Smooth muscle cell of the umbilical artery (primary cell): ENCODE measurements at places on chromosomes 7 and 10. TPM values are rescaled to one million over a fixed set of nuclear protein-coding genes. Genes with fewer than 3 reads are reported as not detected.

The SHTN1 gene
- total RNA-seq, result 1.5 and 2.9 TPM in 2 replicates

The PON3 gene
- not detected in 2 replicates for total RNA-seq

The DNAH11 gene
- 1.2 and 3.0 TPM in 2 replicates for total RNA-seq

The ACTR3C gene
- total RNA-seq, result 1.2 TPM in 2 replicates

The AHR gene
- total RNA-seq, result 38.0 and 82.5 TPM in 2 replicates

The CHCHD2 gene
- 197 and 391 TPM in 2 replicates for total RNA-seq

The CAV1 gene
- total RNA-seq, result 57.0 and 517 TPM in 2 replicates

The MMRN2 gene
- 2.4 and 3.0 TPM in 2 replicates for total RNA-seq

The GPR37 gene
- total RNA-seq, result 0.23 and 0.30 TPM in 2 replicates

The ADCYAP1R1 gene
- not detected in 2 replicates for total RNA-seq

The DKK1 gene
- 172 and 266 TPM in 2 replicates for total RNA-seq

The NEUROD6 gene
- not detected in 2 replicates for total RNA-seq

The ANKRD30A gene
- total RNA-seq, result not detected in 2 replicates

The ACBD5 gene
- 23.5 and 25.2 TPM in 2 replicates for total RNA-seq

The CHPF2 gene
- 158 and 194 TPM in 2 replicates for total RNA-seq

The GPR26 gene
- not detected in 2 replicates for total RNA-seq

The HECW1 gene
- total RNA-seq, result not detected in 2 replicates

The IKZF1 gene
- total RNA-seq, result not detected in 2 replicates
